ENCODE measurements at places on chromosomes 6 and 20.
A peak's percentile ranks its signal among the peaks of the same experiment; 100 is the strongest.

GRCh38 chr6:14100138-14100537 lies 17.4 kb upstream of the CD83 start:
- no peak for DNase-seq
- peaks cover 5% of the 10 kb centered on the region for H3K4me1 ChIP-seq
- H3K27me3 ChIP-seq: peaks cover 19% of the 10 kb centered on the region
- H3K36me3 ChIP-seq: no peaks in the 10 kb centered on the region

- no peaks in the 10 kb centered on the region for H3K4me1 ChIP-seq
- H3K4me3 ChIP-seq: no peak overlapping the region
- H3K36me3 ChIP-seq: no peaks in the 10 kb centered on the region
- DNase-seq: no peak
- no peak overlapping the region for H3K27ac ChIP-seq
These were observed 53.8 kb downstream of the SLC35F1 start for GRCh38 chr6:117960877-117961276.

DNA sequence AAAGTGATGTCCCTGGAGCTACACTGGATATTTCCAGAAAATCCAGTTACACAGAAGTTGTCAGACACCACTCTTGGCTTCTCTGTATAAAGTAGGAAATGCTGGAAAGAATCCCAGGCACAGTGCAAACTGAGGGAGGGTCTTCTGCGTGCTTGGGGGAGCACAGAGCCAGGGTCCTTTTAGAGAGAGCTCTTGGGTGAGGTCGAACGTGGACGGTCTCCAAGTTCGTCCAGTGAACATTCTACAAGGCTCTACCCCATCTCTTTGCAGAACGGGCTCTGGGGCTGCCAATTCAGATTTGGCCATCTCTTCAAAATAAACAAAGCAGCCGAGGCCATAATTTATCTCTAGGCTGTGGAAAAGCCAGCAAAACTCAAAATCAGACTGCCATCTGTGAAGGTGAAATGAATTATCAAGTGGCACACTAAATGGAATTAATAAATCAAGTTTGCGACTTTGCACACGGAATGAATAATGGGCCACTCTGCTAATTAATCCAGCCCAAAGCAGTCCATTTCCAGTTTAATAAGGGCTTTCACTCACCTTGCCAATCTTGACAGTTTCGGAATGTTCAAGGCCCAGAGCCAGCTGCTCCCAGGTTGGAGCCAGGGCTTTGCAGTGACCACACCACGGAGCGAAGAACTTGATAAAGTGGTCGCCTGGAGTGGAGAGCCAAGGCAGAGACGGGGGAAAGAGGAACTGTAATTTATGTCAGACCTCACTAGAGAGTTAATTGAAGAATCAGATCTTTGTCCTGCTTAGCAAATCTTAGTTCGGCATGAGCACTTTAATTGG lies 19.3 kb downstream of the TXNDC5 start:
- DNase-seq: no peak
- no peak overlapping the region for H3K4me3 ChIP-seq
- H3K27me3 ChIP-seq: no peaks in the 10 kb centered on the region
- H3K36me3 ChIP-seq: peaks cover 5% of the 10 kb centered on the region
- no peak overlapping the region for H3K27ac ChIP-seq
- no peaks in the 10 kb centered on the region for H3K4me1 ChIP-seq

- no peak overlapping the region for H3K4me3 ChIP-seq
- H3K36me3 ChIP-seq: no peaks in the 10 kb centered on the region
- DNase-seq: no peak
- H3K27ac ChIP-seq: no peak overlapping the region
These were observed 88.2 kb downstream of the FOXF2 start for GRCh38 chr6:1477432-1478090.

- H3K4me1 ChIP-seq: no peaks in the 10 kb centered on the region
- no peak overlapping the region for H3K27ac ChIP-seq
- no peak for DNase-seq
- no peak overlapping the region for H3K4me3 ChIP-seq
These were observed 40.7 kb upstream of the BMP2 start for GRCh38 chr20:6726761-6727160.

DNA sequence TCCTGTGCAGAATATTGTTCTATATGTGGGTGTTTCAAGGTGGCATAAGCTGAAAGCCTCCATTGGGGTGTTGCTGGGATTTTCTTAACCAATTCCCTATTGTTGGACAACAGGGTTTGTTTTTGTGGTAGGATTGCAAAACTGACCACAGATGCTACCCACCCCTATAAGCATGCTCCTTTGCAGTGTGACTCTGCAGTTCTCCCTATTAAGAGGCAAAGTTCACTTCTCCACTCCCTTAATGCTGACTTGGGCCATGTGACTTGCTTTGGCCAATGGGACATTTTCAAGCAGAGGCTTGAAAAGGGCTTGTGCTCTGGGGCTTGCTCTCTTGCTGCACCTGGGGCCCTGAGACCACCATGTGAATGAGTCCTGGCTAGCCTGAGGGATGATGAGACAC lies 8.5 kb upstream of the ANGPT4 start:
- no peak overlapping the region for H3K27ac ChIP-seq
- no peaks in the 10 kb centered on the region for H3K36me3 ChIP-seq
- no peak overlapping the region for H3K4me3 ChIP-seq
- H3K27me3 ChIP-seq: peaks cover 43% of the 10 kb centered on the region

GRCh38 chr6:36075656-36076055 lies 48.0 kb downstream of the MAPK14 start:
- H3K27me3 ChIP-seq: no peaks in the 10 kb centered on the region
- H3K36me3 ChIP-seq: peaks cover 25% of the 10 kb centered on the region
- no peak overlapping the region for H3K4me3 ChIP-seq
- no peak overlapping the region for H3K27ac ChIP-seq
- no peak for DNase-seq

GRCh38 chr6:53811746-53812145 lies 16.9 kb downstream of the LRRC1 start:
- no peak overlapping the region for H3K27ac ChIP-seq
- peaks cover 11% of the 10 kb centered on the region for H3K4me1 ChIP-seq
- no peak for DNase-seq
- H3K36me3 ChIP-seq: no peaks in the 10 kb centered on the region

- H3K27ac ChIP-seq: no peak overlapping the region
- DNase-seq: no peak
- H3K27me3 ChIP-seq: peaks cover 18% of the 10 kb centered on the region
- H3K4me1 ChIP-seq: peaks cover 8% of the 10 kb centered on the region
These were observed 54.9 kb upstream of the ARHGAP18 start for GRCh38 chr6:129764761-129765407.

GRCh38 chr6:16336056-16336818 lies 97.8 kb downstream of the GMPR start:
- H3K4me1 ChIP-seq: peaks cover 17% of the 10 kb centered on the region
- no peak for DNase-seq
- H3K4me3 ChIP-seq: no peak overlapping the region
- no peaks in the 10 kb centered on the region for H3K27me3 ChIP-seq
- H3K36me3 ChIP-seq: peaks cover 9% of the 10 kb centered on the region
- peak overlapping the region; percentile 11 for H3K27ac ChIP-seq

DNA sequence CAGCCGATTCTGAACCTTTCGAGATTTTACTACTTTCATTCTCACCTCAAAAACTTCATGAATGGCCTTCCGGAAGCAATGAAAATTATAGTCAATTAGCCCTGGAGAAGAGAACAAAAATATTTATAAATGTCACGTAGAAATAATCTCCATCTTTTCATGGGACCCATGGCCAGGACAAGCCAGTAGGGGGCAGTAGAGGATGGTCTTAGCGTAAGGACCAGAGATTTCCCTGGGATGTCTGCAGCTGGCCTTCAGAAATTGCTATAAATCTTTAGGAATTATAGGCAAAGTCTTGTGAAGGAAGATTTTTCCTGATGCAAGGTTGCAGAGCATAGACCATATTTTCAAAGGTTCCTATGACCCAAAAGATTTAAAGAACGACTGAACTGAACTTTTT lies 15.6 kb upstream of the UBE2J1 start:
- no peak overlapping the region for H3K4me3 ChIP-seq
- no peaks in the 10 kb centered on the region for H3K27me3 ChIP-seq
- no peak for DNase-seq
- peaks cover 6% of the 10 kb centered on the region for H3K4me1 ChIP-seq

DNA sequence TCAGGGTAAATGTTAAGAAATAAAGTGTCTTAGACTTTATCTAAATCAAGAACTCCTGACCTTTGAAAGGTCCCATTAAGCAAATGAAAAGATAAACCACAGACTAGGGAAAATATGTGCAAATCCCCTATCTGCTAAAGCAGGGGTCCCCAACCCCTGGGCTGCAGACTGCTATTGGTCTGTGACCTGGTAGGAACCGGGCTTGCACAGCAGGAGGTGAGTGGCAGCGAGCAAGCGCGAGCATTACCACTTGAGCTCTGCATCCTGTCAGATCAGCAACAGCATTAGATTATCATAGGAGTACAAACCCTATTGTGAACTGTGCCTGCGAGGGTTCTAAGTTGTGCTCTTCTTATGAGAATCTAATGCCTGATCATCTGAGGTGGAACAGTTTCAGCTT lies 42.4 kb downstream of the LCA5 start:
- no peak for DNase-seq
- no peaks in the 10 kb centered on the region for H3K4me1 ChIP-seq
- H3K27me3 ChIP-seq: no peaks in the 10 kb centered on the region

GRCh38 chr6:27428502-27428901 lies 39.9 kb downstream of the ZNF391 start:
- H3K27ac ChIP-seq: no peak overlapping the region
- no peaks in the 10 kb centered on the region for H3K4me1 ChIP-seq
- peaks cover 11% of the 10 kb centered on the region for H3K27me3 ChIP-seq
- no peak overlapping the region for H3K4me3 ChIP-seq

All from central memory CD8-positive, alpha-beta T cell (primary cell).